CD4-positive, alpha-beta memory T cell (primary cell): ENCODE measurements at places on chromosomes 5 and 9. TPM values are rescaled to one million over a fixed set of nuclear protein-coding genes. Genes with fewer than 3 reads are reported as not detected.
A peak's percentile ranks its signal among the peaks of the same experiment; 100 is the strongest.

The PCDHGC4 gene
- total RNA-seq, result not detected

DNA sequence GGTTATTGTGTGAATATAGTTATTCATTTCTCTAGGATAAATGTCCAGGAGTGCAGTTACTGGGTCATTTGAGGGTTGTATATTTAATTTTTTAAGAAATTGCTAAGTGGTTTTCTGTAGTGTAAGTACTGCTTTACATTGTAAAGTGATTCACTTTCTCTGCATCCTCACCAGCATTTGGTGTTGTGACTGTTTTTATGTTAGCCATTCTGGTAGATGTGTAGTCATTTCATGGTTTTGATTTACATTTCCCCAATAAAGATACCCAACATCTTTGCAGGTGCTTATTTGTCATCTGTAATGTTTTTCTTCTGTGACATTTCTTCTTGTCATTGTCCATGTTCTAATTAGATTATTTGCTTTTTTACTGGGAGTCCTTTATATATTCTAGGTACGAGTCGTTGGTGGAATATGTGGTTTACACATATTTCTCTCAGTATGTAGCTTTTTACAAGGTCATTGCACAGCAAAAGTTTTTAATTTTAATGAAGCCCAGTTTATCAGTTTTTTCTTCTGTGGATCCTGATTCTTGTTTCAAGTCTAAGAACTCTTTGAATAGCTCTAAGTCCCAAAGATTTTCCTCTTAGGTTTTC lies 34.0 kb downstream of the SCGB3A1 start:
- H3K4me1 ChIP-seq, result no peaks in the 10 kb centered on the region
- no peak overlapping the region for H3K27ac ChIP-seq
- H3K27me3 ChIP-seq, result no peaks in the 10 kb centered on the region

DNA sequence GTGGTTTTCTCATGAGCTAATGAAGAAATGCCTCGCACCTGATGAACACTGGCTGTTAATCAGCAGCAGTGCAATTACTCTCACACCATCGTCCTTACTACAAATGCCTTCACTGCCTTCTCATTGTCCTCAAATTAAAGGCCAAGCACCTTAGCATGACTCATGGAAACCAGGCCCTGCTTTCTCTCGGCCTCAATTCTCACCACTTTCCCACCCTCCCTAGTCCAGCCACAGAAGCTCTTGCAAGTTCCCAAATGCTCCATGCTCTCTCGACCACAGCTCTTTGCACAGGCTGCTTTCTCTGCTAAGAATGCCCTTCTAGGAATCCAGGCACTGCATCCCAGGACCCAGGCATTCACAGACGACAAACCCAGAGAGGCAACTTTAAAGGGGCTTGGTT lies 94.6 kb upstream of the KLF4 start:
- no peak for DNase-seq
- H3K36me3 ChIP-seq, result no peaks in the 10 kb centered on the region
- H3K4me1 ChIP-seq, result no peaks in the 10 kb centered on the region

The RLN1 gene
- 7.2 TPM for total RNA-seq

The CNTNAP3B gene
- total RNA-seq, result not detected

The POLR3G gene
- total RNA-seq, result 1.2 TPM

DNA sequence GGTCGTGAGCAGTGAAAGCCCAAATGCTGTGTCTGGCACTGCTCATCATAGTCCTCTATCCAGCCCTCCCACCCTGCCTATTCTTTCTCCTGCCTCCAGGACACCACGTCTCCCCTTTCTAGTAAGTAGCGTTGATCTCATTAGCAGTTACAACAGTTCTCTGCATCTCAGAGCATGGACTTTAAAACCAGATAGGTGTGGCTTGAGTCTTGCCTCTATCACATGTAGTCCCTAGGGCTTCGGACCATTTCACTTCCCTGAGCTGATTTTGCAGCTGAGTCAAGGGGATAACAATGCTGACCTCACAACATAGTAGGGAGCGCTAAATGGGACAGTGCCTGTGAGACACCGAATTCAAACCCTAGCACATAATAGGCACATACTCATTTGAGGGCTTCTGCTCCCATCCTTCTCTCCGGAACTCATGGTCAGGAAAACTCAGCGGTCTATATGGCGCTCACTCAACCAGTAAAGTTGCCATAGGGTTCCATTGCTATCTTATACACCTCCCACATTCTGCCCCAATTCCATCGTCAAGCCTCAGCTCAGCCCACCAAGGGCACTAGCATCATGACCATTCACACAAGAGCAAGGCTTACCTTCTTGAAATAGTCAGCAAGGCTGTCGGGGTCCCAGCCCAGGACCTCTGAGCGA lies 515 bp downstream of the LCP2 start:
- DNase-seq, result no peak
- H3K36me3 ChIP-seq, result peaks cover 20% of the 10 kb centered on the region
- H3K27ac ChIP-seq, result peak overlapping the region; percentile 90
- H3K4me1 ChIP-seq, result peaks cover 76% of the 10 kb centered on the region

- H3K4me3 ChIP-seq, result no peak overlapping the region
- H3K27me3 ChIP-seq, result no peaks in the 10 kb centered on the region
- no peaks in the 10 kb centered on the region for H3K36me3 ChIP-seq
- no peak overlapping the region for H3K27ac ChIP-seq
These were observed 194.3 kb downstream of the SEMA5A start for GRCh38 chr5:9351546-9351945.

DNA sequence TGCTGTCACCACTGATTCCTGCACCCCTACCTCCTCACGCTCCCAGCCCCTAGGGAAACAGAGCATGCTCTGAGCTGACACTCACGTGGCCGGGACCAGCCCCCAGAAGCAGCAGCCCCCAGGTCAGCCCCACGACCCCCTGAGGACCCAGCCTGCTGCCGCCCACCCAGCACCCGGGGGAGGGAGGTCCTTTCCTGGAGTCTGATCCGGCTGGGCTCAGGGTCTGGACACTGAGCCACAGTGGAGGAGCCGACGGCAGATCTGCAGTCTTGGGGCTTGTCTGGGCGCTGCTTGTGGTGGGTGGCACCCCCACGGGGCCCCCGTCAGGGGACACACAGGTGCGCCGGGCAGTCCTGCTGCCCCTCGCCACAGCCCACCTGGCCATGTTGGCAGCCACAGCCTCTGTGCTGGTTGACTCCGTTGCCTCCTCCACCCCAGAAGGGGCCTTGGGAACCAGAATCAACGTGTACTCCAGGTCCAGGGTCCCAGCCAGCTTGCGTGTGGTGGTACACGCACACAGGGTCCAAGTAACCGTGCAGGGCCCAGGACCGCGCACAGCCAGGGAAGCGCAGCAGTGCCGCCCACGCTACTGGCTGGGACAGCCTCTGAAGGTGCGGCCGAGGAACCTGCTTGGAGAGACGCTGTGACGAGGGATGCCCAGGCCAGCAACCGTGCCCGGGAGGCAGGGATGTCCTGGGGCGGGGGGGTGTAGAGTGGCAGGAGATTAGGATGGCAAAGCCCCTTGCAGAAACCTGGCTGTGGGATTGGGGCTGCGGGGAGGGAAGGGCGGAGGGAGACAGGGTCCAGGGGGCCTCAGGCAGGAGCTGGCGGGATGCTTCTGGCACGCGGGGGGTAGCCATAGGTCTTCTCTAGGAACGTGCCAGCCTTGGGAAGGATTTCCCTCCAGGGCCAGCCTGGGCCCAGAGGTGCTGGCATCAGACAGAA lies 3.5 kb downstream of the DNLZ start:
- peaks cover 14% of the 10 kb centered on the region for H3K4me1 ChIP-seq
- no peaks in the 10 kb centered on the region for H3K36me3 ChIP-seq
- no peaks in the 10 kb centered on the region for H3K27me3 ChIP-seq

GRCh38 chr5:123089914-123090660 lies 1.0 kb downstream of the PRDM6 start:
- H3K27me3 ChIP-seq, result peaks cover 34% of the 10 kb centered on the region
- no peaks in the 10 kb centered on the region for H3K36me3 ChIP-seq
- no peak for DNase-seq
- H3K4me3 ChIP-seq, result no peak overlapping the region

DNA sequence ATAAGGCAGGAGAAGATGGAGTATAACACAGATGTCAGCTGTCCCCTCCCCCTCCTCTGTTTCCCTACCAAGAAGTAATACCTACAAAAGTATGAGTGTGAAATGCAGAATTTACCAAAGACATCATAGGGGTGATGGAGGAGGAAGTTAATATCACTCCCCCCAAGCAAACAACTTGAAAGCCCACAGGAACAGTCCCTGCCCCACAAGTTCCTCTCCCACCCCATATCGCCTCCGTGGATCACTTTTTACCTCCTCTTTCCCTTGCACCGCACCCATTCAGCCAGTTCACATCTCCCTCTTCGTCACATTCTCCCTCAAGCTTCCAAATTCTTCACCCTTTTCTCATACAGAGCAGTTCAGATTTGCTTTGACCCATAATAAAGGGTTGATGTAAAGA lies 7.0 kb upstream of the SIL1 start:
- no peak overlapping the region for H3K4me3 ChIP-seq
- H3K36me3 ChIP-seq, result no peaks in the 10 kb centered on the region
- no peaks in the 10 kb centered on the region for H3K4me1 ChIP-seq
- H3K27ac ChIP-seq, result no peak overlapping the region

- H3K36me3 ChIP-seq, result peaks cover 9% of the 10 kb centered on the region
- DNase-seq, result no peak
- no peak overlapping the region for H3K4me3 ChIP-seq
These were observed 5.5 kb downstream of the UBE2D2 start for GRCh38 chr5:139566611-139567010.

- H3K36me3 ChIP-seq, result no peaks in the 10 kb centered on the region
- DNase-seq, result no peak
These were observed 9.8 kb downstream of the BRD3 start for GRCh38 chr9:134057751-134058701.

The MEIKIN gene
- 6.2 TPM for total RNA-seq

The EGFLAM gene
- not detected for total RNA-seq

GRCh38 chr5:56269216-56269927 lies 36.2 kb upstream of the ANKRD55 start:
- no peaks in the 10 kb centered on the region for H3K36me3 ChIP-seq
- no peak overlapping the region for H3K27ac ChIP-seq
- H3K4me3 ChIP-seq, result no peak overlapping the region
- H3K4me1 ChIP-seq, result peaks cover 13% of the 10 kb centered on the region

DNA sequence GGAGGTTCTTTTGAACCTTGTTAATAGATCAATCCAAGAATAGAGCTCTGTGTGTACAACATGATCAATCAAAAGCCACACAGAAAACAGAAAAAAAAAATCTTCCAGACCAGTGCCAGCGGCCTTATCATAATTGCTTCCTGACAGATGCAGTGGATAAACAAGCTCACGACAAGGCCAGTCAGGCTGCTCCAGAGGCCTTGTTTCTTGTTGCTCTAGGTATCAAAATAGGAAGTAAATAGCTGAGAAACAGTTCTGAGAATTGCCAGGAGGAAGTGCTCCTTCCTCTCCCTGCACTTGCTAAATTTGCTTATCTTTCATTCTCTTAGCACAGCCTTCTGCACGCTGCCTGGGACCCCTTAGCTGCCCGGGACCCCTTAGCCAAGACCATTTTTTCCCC lies 199.0 kb upstream of the TARS1 start:
- no peaks in the 10 kb centered on the region for H3K27me3 ChIP-seq
- no peaks in the 10 kb centered on the region for H3K4me1 ChIP-seq
- no peak overlapping the region for H3K4me3 ChIP-seq

DNA sequence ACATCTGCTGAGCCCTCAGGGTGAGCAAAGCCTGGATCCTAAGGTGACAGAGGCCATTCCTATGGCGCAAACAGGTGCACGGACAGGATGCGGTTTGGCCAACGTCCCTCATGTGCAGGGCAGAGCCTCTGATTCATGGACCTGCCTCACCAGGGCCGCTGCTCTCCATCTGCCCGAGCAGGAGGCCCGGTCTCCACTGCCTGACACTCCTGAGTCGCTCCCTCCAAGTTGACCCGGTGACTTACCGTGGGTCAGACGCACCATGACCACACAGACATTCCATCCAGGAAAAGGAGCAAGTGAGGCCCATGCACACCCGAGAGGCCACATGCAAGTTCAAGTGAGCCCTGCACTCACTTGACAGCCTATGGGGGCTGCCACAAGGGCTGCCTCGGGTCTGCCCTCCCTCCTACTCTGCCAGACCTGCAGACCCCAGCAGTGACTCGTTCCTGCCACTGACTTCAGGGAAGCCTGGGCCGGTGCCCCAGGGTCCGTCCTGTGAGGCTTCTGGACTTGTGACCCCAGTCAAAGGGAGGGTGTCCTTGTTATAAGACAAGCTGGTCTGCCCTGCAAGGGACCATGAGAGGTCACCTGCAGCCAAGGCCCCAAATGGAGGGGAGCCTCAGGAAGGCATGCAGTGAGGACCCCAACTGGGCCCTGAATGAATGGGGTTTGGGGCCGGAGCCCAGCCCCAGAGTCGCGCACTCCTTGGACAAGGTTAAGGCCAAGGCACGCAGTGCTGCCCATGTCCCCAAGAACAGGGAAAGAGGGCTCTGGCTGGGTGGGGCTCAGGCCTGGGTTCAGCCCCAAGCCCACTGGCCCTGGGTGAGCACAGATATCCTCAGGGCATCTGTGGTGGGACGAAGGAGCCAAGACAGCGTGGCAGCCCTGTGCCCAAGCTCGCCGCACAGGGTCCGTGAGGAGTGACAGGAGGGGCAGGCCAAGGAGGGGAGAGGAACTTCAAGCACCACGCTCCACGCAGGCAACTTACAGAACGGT lies 10.1 kb downstream of the BRD3OS start:
- H3K4me3 ChIP-seq, result no peak overlapping the region
- H3K36me3 ChIP-seq, result peaks cover 39% of the 10 kb centered on the region
- no peaks in the 10 kb centered on the region for H3K27me3 ChIP-seq
- no peak for DNase-seq

GRCh38 chr9:129567842-129568559 lies 52.9 kb downstream of the C9orf50 start:
- no peaks in the 10 kb centered on the region for H3K36me3 ChIP-seq
- no peak for DNase-seq
- no peak overlapping the region for H3K4me3 ChIP-seq
- H3K27ac ChIP-seq, result no peak overlapping the region

- no peaks in the 10 kb centered on the region for H3K36me3 ChIP-seq
- H3K27ac ChIP-seq, result no peak overlapping the region
- H3K4me3 ChIP-seq, result no peak overlapping the region
- DNase-seq, result no peak
These were observed 586.6 kb upstream of the TLE4 start for GRCh38 chr9:78985084-78985738.

DNA sequence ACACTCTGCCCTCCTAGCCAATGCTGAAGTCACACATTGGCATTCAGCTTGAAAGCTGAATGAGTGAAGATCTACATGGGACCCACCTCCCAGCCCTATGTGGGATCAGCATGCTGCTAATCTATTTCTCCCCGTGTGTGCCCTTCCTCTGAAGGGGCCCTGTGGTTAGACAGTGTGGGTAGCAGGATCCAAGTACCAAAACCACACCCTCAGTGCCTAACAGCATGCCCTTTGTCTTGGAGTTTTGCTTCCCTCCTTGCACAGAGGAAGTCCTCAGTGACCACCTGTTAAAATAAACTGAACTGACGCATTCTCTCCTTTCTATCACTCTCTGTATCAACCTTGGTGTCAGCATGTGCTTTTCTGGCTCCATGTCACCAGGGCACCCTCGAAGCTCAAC lies 25.0 kb downstream of the SH3TC2 start:
- H3K4me3 ChIP-seq, result no peak overlapping the region
- H3K36me3 ChIP-seq, result no peaks in the 10 kb centered on the region
- H3K27ac ChIP-seq, result no peak overlapping the region
- peaks cover 10% of the 10 kb centered on the region for H3K4me1 ChIP-seq

DNA sequence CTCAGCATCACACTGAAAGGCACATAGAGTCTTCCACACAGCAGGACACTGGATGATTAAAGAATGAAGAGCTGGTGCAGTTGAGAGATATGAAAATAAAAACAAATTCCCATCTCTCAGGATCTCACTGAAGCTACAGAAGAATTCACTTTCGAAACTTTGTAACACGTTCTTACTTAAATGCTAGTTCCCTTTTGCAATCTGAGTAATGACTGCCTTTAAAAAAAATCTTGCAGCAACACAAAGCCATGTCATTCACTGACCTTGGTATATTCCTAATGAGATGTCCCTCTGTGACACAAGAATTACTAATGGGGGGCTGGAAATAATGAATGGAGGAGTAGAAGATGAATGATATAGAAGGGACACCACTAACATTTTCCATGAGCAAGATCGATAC lies 201.8 kb downstream of the GLIS3 start:
- no peaks in the 10 kb centered on the region for H3K4me1 ChIP-seq
- H3K27me3 ChIP-seq, result no peaks in the 10 kb centered on the region
- DNase-seq, result no peak
- H3K4me3 ChIP-seq, result no peak overlapping the region
